ENCODE measurements at places on chromosomes 12 and 14.

DNA sequence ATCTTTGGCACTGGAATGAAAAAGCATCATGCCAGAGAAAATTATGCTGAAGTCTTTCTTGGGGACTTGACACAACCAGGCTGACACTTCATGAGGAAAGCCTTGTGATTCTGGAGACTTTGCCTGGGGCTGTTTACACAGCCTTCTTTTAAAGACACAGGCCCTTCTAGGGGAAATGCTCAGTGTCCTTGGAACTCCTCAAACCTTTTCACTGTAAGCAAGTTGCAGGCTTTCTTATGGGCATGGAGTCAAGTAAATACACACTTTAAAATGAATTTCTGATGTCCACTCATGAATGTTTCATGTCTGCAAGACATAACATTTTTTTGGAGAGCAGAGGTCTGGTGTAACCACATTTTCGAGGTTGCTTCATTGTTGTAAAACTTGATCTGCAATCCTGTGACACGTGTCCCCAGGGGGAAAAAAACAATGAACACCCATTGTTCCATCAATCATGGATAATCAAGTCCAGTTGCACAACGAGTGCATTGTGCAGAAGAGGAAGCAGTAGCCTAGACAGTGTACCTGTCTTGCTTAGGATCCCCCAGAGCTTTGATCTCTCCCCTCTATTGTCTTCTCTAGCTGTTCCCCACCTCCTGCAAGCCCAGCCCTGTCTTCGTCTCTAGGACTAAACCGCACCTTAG, 155.1 kb upstream of the PRICKLE1 start:
- no peak for DNase-seq

- DNase-seq = no peak
Measured at GRCh38 chr14:68785534-68786490, 7.1 kb downstream of the ZFP36L1 start.

- no peak for DNase-seq
Measured at GRCh38 chr14:52060080-52060479, 8.8 kb downstream of the NID2 start.

DNA sequence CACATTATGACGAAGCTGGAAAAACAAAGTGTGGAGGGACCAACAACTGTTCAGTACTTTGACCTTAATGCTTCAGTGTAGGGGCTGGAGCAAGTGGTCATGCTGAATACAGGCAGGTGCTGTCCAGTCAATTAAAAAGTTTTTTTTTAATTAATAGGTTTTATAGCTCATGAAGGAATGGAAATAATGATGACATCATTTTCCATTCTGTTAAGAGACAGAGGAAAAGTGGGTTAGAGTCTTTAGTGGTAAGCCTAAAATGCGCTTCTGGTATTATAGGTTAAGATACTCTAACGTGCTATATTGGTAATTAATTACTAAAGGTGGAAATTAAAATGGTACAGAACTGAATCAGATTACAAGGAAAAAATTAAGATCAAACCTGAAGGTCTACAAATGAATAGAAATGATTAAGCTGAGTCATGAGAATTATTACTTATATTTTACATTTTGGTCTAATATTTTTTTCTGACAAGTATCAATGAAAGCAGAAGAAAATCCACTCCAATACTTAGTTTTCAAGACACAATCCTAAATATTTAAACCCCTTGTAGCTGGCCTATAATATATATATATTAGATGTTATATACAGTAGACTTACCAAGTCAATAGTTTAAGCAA, 15.6 kb downstream of the KLHDC2 start:
- no peak for DNase-seq

Measured in iPS DF 6.9 (cell line).